ENCODE measurements at places on chromosomes 16 and 17. TPM values are rescaled to one million over a fixed set of nuclear protein-coding genes. Genes with fewer than 3 reads are reported as not detected.

- no peak overlapping the region for H3K4me3 ChIP-seq
- H3K4me1 ChIP-seq = no peaks in the 10 kb centered on the region
- H3K27me3 ChIP-seq = no peaks in the 10 kb centered on the region
Observed at GRCh38 chr17:63930951-63931575, 1.1 kb downstream of the CD79B start.

DNA sequence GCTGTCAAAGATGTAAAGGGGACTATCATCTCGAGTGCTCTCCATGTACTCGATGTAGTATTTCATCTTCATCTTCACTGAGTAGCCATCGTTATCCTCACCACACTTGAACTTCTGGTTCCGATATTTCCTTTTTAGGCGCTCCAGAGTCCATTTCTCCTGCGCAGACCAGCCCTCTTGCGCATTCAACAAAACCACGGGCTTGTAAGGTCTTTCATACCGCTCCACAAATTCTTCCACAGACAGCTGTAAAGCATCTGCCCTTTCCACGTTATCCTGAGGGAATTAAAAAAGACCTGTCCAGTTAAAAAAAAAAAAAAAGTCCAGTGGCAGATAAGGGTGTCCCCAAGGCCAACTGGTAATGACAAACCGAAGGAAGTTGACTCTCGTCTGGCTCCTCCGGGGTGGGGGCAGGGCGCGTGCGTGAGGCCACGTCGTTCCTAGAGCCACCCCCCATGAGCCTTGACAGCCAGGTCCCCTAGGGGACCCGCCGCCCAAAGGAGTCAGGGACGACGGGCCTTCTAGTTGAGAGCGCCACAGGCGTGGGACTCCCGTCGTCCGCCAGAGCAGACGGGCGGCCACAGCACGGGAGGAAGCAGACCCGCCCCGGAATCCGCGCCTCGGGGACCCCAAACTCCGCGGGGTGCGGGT, 701 bp downstream of the JMJD6 start:
- peak; percentile 61 for DNase-seq
- H3K4me3 ChIP-seq = peak overlapping the region; percentile 79
- peaks cover 12% of the 10 kb centered on the region for H3K4me1 ChIP-seq
- no peaks in the 10 kb centered on the region for H3K27me3 ChIP-seq
- peaks cover 32% of the 10 kb centered on the region for H3K36me3 ChIP-seq
- peak overlapping the region; percentile 99 for H3K27ac ChIP-seq

- no peaks in the 10 kb centered on the region for H3K36me3 ChIP-seq
- DNase-seq = no peak
- H3K4me3 ChIP-seq = no peak overlapping the region
- H3K27ac ChIP-seq = no peak overlapping the region
- H3K4me1 ChIP-seq = no peaks in the 10 kb centered on the region
- H3K27me3 ChIP-seq = no peaks in the 10 kb centered on the region
Observed at GRCh38 chr17:58760248-58760647, 4.6 kb downstream of the PPM1E start.

Gene CHD9NB
- total RNA-seq = 33.0 TPM

DNA sequence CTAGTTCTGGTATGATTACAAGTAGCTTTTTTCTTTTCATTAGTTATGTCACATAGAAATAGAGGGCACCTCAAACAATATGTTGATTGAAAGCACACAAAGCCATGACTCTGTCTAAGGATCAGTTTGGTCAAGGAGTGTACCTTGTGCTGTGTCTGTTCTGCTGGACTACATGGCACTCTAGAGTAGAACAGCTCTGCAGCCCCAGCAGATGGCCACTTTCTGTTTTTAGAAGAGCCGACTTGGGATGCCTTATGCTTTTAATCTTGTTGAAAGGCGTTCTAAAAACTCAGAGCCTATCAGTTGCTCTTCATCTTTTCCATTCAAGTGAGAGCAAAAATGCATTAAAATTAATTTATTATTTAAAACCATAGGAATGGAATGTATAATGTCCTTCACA, 49.3 kb upstream of the CA10 start:
- no peaks in the 10 kb centered on the region for H3K36me3 ChIP-seq
- no peaks in the 10 kb centered on the region for H3K27me3 ChIP-seq
- no peak overlapping the region for H3K27ac ChIP-seq
- no peak for DNase-seq

GRCh38 chr17:37745801-37746426, 1.1 kb upstream of the HNF1B start:
- H3K36me3 ChIP-seq = no peaks in the 10 kb centered on the region
- H3K4me1 ChIP-seq = peaks cover 6% of the 10 kb centered on the region
- H3K27me3 ChIP-seq = peaks cover 45% of the 10 kb centered on the region
- H3K4me3 ChIP-seq = peak overlapping the region; percentile 23

Gene PLXDC1
- 4.9 TPM for total RNA-seq

GRCh38 chr16:10608687-10609401, 28.4 kb upstream of the EMP2 start:
- peak; percentile 47 for DNase-seq
- H3K4me1 ChIP-seq = peaks cover 8% of the 10 kb centered on the region
- peak overlapping the region; percentile 81 for H3K27ac ChIP-seq

DNA sequence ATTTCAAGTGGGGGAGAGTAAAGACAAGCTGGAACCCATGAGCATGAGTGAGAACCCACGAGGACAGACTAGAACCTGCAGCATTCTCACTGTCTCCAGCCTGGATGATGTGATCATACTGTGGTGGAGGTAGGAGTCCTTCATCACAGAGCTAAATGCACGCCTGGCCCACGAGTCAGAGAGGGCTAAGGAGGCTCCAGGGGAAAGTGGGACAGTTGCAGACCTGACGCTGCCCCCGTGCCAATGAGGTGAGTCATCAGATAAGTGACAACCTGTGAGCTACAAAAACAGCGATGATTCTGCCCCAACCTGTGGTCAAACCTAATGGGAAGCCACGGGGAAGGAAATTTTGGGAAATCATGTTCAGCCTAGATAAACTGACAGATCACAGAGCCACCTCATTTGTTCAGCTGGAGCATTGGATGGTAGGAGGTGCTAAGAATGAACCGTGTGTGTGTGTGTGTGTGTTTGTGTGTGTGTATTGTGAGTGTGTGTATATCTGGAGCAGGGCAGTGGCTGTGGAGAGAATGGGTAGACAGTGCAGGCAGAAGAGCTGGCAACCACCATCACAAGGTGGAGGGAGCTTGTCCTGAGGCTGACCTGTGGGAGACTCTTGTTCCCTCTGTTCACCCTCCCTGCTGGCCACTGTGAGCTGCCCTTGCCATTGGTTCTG, 131.8 kb downstream of the UTP18 start:
- no peaks in the 10 kb centered on the region for H3K4me1 ChIP-seq
- H3K27me3 ChIP-seq = no peaks in the 10 kb centered on the region
- DNase-seq = no peak
- H3K27ac ChIP-seq = no peak overlapping the region
- H3K4me3 ChIP-seq = no peak overlapping the region
- H3K36me3 ChIP-seq = no peaks in the 10 kb centered on the region

- DNase-seq = peak; percentile 69
- peak within 1 kb of the TSS; percentile 37 for H3K4me3 ChIP-seq
- peaks cover 3% of the 10 kb centered on the region for H3K27me3 ChIP-seq
- no peaks in the 10 kb centered on the region for H3K36me3 ChIP-seq
- H3K27ac ChIP-seq = no peak within 1 kb of the TSS
- H3K4me1 ChIP-seq = peaks cover 4% of the 10 kb centered on the region
Observed at GRCh38 chr17:9021158-9021991, at the start of gene NTN1. TSS of gene NTN1 (plus strand) at chr17:9021510. CDS start at chr17:9022374, 864 bp downstream.
